ENCODE measurements at places on chromosomes 2 and 18.

DNA sequence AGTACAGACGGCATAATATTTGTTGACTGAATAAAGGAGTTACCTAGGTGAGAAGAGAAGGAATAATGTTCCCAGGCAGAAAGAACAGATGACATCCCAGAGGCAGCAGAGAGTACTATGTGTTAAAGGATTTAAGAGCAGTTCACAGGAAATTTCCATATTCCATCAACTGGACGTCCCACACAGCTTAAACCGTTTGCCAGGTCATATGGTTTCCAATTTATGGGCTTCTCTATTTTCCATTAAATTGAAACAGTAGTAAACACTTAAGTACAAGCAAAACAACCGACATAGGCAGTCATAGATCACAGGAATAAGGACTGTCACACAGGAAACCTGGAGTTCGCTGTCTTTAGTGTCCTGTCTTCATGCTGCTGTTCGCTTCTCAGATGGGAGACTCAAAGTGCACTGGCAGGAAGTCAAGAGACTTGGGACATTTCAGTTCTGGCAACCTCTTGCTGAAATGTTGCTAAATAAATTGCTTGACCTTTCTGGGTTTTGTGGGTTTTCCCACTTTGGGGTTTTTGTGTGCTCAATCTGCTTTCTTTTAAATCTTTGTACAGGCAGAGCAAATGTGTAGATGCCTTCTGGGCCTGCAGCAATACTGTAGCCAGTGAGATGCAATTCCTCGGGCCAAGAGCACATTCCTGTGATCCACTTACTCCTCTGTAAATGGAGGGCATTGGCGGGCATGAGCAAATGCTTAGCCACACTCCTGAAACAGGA, 5.8 kb upstream of the PIEZO2 start:
- H3K4me1 ChIP-seq = no peaks in the 10 kb centered on the region
- no peak overlapping the region for H3K4me3 ChIP-seq
- H3K36me3 ChIP-seq = no peaks in the 10 kb centered on the region
- no peak overlapping the region for H3K27ac ChIP-seq
- no peaks in the 10 kb centered on the region for H3K27me3 ChIP-seq

DNA sequence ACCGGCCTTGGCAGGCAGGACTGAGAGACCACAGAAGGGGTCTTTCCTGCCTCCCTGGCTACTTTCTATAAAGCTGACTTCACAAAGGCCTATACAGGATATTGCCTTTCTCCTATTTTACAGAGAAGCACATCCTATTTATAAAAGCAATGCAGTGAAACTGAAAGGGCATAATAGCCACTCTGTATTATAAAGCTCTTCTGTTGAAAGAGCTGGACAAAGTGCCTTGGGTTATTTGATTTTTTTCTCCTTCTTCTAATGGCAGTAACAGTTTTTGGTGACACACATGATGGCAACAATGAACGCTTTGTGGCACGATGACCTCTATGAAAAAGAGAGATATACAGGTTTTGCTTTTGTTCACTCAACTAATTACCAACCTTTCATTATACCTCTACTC, 281.1 kb downstream of the ZNF516 start:
- H3K27me3 ChIP-seq = no peaks in the 10 kb centered on the region
- no peak overlapping the region for H3K27ac ChIP-seq
- H3K4me3 ChIP-seq = no peak overlapping the region
- H3K4me1 ChIP-seq = no peaks in the 10 kb centered on the region
- H3K36me3 ChIP-seq = no peaks in the 10 kb centered on the region

GRCh38 chr2:222319586-222320435, 21.0 kb upstream of the PAX3 start:
- no peaks in the 10 kb centered on the region for H3K27me3 ChIP-seq
- H3K4me1 ChIP-seq = no peaks in the 10 kb centered on the region
- H3K27ac ChIP-seq = peak overlapping the region; percentile 79
- peak; percentile 66 for DNase-seq
- no peak overlapping the region for H3K4me3 ChIP-seq
- no peaks in the 10 kb centered on the region for H3K36me3 ChIP-seq

GRCh38 chr2:177553176-177553884, 160.8 kb downstream of the AGPS start:
- peak overlapping the region; percentile 23 for H3K4me3 ChIP-seq
- no peak for DNase-seq
- H3K27me3 ChIP-seq = no peaks in the 10 kb centered on the region
- no peaks in the 10 kb centered on the region for H3K36me3 ChIP-seq
- H3K27ac ChIP-seq = peak overlapping the region; percentile 99
- H3K4me1 ChIP-seq = peaks cover 17% of the 10 kb centered on the region

DNA sequence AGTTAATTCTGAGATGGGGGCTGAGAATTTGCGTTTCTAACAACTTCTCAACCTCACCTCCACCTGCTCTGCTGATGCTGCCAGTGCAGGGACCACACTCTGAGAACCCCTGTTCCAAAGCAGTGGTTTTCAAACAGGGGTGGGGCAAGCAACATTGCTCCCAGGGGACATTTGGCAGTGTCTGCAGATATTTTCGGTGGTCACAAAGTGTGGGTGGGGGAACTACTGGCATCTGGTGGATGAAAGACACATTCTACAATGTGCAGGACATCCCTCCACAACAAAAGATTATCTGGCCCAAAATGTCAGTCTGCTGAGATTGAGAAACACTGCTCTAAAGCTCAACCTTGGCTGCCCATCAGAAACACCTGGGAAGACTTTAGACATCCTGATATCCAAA, 188.7 kb upstream of the SATB2 start:
- H3K36me3 ChIP-seq = no peaks in the 10 kb centered on the region
- no peak for DNase-seq
- no peak overlapping the region for H3K27ac ChIP-seq
- H3K27me3 ChIP-seq = no peaks in the 10 kb centered on the region

- no peaks in the 10 kb centered on the region for H3K27me3 ChIP-seq
- no peaks in the 10 kb centered on the region for H3K36me3 ChIP-seq
- H3K4me3 ChIP-seq = no peak overlapping the region
- peaks cover 10% of the 10 kb centered on the region for H3K4me1 ChIP-seq
- H3K27ac ChIP-seq = no peak overlapping the region
Observed at GRCh38 chr18:54359233-54359632, 1.5 kb downstream of the C18orf54 start.

GRCh38 chr2:98377544-98377943, 31.3 kb downstream of the CNGA3 start:
- DNase-seq = no peak
- H3K36me3 ChIP-seq = no peaks in the 10 kb centered on the region
- no peak overlapping the region for H3K4me3 ChIP-seq
- peaks cover 4% of the 10 kb centered on the region for H3K4me1 ChIP-seq
- no peaks in the 10 kb centered on the region for H3K27me3 ChIP-seq

GRCh38 chr18:3211236-3211992, 8.4 kb downstream of the MYOM1 start:
- no peaks in the 10 kb centered on the region for H3K4me1 ChIP-seq
- H3K27ac ChIP-seq = no peak overlapping the region
- DNase-seq = no peak

DNA sequence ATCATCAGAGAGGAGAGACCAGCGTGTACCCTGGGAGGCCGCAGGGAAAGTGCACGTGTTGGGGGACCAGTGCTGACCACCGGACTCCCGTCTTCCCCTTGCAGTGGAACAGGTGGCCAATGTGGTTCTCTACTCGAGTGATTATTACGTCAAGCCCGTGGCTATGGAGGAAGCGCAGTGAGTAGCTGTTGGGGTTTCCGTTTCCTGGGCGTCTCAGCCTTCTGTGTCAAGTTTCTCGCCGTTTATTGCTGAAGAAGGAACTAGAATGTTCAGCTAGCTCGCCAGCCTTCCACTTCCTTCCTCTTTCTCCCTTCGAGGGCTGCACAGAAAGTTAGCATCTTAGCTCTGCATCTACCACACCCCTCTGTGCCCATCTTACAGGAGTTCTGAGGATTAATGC, 22.8 kb upstream of the DGKD start:
- no peak overlapping the region for H3K27ac ChIP-seq
- no peaks in the 10 kb centered on the region for H3K4me1 ChIP-seq
- H3K36me3 ChIP-seq = no peaks in the 10 kb centered on the region
- no peak for DNase-seq
- H3K4me3 ChIP-seq = no peak overlapping the region

DNA sequence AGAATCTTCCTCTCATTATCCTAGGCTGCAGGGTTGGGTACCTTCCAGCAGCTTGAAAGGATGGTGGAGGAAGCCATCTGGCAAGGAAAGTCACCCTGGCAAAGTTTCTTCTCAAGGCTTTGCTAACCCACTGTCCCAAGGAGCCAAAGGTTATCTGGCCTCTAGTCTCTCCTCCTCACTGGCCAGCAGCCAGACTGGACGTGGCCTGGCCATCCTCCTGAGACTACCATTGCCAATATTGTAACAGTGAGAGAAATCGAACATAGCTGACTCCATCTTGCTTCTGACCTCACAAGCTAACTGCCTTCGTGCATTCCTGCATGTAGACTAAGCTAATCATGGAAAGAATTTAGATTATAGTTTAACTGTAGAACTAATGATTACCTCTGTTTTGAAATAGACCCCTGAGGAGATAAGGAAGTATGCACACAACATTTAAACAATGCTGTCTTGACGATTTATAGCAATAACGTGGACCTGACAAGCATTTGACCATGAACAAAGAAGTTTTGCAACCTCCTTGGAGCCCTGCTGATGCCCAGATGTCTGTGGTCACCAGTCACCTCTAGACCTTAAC, 7.8 kb upstream of the ANXA4 start:
- no peak overlapping the region for H3K27ac ChIP-seq
- peaks cover 9% of the 10 kb centered on the region for H3K4me1 ChIP-seq
- no peak for DNase-seq
- no peak overlapping the region for H3K4me3 ChIP-seq
- H3K36me3 ChIP-seq = no peaks in the 10 kb centered on the region
- no peaks in the 10 kb centered on the region for H3K27me3 ChIP-seq

GRCh38 chr2:187614756-187615155, 60.5 kb upstream of the TFPI start:
- H3K4me3 ChIP-seq = no peak overlapping the region
- H3K27ac ChIP-seq = no peak overlapping the region
- H3K27me3 ChIP-seq = no peaks in the 10 kb centered on the region
- no peaks in the 10 kb centered on the region for H3K36me3 ChIP-seq
- DNase-seq = no peak
- peaks cover 12% of the 10 kb centered on the region for H3K4me1 ChIP-seq

- no peaks in the 10 kb centered on the region for H3K4me1 ChIP-seq
- no peaks in the 10 kb centered on the region for H3K27me3 ChIP-seq
- H3K36me3 ChIP-seq = no peaks in the 10 kb centered on the region
- H3K4me3 ChIP-seq = no peak overlapping the region
Observed at GRCh38 chr2:211270257-211270656, 713.9 kb downstream of the CPS1 start.

- H3K4me3 ChIP-seq = no peak overlapping the region
- H3K27ac ChIP-seq = no peak overlapping the region
- DNase-seq = no peak
- no peaks in the 10 kb centered on the region for H3K4me1 ChIP-seq
Observed at GRCh38 chr2:234630801-234631261, 133.9 kb upstream of the ARL4C start.

- no peak overlapping the region for H3K4me3 ChIP-seq
- DNase-seq = no peak
- no peaks in the 10 kb centered on the region for H3K4me1 ChIP-seq
- H3K36me3 ChIP-seq = no peaks in the 10 kb centered on the region
- H3K27ac ChIP-seq = no peak overlapping the region
Observed at GRCh38 chr2:215711471-215712034, 275.7 kb upstream of the FN1 start.

DNA sequence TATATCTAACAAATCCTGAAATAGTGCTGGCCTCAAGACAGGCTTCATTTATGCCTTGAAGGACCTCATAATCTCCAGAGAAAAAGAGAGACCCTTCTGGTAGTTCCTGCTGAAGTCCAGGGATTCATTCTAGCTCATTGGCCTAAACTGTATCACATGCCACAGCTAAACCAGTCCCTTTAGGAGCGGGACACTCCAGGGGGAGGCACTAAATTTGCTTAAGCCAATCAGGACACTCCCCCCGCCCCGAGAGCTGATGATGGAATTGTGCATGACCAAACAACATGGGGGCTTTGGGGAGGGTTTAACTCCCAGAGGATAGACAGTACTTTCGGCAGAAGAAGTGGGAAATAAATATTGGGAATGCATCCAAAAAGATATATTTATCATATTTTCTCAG, 36.4 kb upstream of the CXCR4 start:
- no peaks in the 10 kb centered on the region for H3K4me1 ChIP-seq
- H3K36me3 ChIP-seq = no peaks in the 10 kb centered on the region
- no peak overlapping the region for H3K27ac ChIP-seq
- no peaks in the 10 kb centered on the region for H3K27me3 ChIP-seq

DNA sequence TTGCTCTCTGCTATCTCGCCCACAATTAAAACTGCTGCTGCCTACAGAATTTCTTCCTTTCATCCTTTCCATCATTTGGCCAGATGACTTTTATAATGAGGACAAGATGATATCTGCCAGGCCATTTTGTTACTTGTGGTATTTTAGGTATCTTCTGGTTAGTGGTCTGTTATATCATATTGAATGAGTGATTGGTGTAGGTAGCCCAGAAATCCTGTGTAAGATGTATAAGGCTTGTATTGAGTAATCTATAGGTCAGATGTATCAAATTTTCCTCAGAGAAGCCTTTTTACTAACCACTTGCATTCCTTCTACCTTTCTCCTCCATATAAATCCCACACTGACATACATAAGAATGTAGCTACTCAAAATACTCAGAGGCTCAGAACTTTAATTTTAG, 118.3 kb downstream of the UBR3 start:
- H3K27me3 ChIP-seq = no peaks in the 10 kb centered on the region
- peaks cover 3% of the 10 kb centered on the region for H3K36me3 ChIP-seq
- no peaks in the 10 kb centered on the region for H3K4me1 ChIP-seq
- H3K4me3 ChIP-seq = no peak overlapping the region

- DNase-seq = no peak
- H3K4me1 ChIP-seq = no peaks in the 10 kb centered on the region
- H3K36me3 ChIP-seq = no peaks in the 10 kb centered on the region
- H3K27me3 ChIP-seq = no peaks in the 10 kb centered on the region
Observed at GRCh38 chr2:84833481-84834150, 47.3 kb downstream of the TRABD2A start.
